ENCODE measurements at places on chromosomes 5 and 9.

GRCh38 chr9:99054581-99054980 is 50.3 kb upstream of the TGFBR1 start:
- no peak for DNase-seq

- DNase-seq: no peak
Measured at GRCh38 chr5:77994943-77995342, 218.8 kb upstream of the TBCA start.

GRCh38 chr5:52334367-52334766 is 453.3 kb upstream of the ITGA1 start:
- DNase-seq: no peak

- DNase-seq: no peak
Measured at GRCh38 chr9:109447329-109448076, 50.6 kb downstream of the PTPN3 start.

DNA sequence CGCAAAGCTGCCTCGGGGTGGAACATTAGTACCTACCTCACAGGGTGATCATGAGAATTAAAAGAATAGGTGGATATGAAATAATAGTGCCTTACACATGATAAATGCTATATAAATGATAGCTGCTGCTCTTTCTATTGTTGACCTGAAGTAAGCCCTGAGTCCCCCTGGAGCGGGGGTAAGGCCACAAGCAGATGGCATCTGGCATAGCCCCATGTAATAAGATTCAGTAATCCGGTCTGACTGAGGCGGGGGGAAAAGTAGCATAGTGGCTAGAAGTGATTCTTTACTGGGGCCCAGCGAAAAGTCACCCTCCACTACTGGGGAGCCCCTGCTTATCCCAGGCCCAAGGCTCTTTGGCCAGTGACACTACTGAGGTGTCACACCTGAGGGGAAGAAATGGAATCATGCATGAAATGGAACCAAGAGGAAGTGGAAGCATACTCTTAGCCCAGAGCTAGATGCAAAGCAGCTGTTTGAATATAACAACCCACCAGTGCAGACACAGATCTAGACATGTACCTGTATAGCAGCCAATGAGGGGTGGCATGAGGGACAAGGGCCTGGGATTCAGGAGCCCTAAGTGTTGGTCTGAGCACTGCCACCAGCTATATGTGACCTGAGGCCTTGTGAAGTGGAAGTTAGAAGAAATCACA is 16.1 kb upstream of the FGFR4 start:
- no peak for DNase-seq

- no peak for DNase-seq
Measured at GRCh38 chr5:135426102-135427082, 20.8 kb downstream of the DCANP1 start.

DNA sequence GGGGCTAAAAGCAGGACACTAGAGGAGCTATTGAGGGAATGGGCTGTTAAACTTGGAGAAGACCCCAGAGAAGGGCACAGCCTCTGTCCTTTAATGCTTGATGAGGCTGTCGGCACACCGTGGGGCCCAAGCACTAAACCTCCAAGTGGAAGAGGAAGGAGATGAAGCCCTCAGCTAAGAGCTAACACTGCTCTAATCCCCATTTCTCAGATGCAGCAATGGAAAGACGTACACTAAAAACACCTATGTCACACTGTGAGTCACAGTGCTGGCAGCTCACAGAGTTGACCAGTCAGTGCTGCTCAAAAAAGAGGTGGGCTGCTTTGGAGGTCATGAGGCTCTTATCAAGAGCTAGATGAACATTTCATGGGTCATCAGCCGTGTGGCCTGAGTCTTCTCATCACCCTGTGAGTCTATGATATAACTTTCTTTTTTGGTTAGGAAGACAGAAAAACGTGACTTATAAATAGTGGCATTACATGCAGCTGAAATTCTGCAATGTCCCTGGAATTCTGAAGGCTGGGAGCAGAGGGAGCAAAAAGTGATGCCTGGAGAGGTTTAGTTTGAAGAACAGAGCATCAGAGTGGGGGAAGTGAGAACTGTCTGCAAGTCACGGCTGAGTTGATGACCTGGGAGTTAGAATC is 21.5 kb downstream of the TNFSF8 start:
- no peak for DNase-seq

DNA sequence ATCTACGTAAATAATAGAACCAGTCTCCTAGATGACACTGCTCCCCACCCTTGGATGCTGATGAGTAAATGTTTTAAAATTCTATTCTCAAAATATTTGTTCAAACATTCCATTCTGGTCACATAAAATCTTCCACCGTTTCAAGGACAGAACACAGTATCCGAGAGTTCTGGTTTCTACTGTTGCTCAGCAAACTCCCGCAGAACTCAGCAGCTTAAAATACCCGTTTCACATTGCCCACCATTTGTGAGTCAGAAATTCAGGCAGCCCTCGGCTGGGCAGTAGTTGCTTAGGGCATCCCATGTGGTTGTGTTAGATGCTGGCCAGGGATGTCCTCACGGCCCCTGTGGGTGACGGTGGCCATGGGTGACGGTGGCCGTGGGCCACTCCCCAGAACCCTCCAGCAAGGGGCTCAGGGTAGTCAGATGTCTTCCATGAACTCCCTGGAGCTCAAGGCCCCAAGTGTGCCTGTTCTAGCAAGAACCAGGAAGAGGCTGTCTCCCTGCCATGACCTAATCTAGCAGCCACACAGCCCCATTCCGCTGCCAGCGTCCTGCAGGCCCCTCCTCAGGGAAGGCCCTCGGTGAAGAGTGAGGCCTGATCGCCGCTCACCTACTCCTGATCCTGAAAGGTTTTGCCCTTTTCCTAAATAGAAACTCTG is 17.4 kb downstream of the MGAT1 start:
- DNase-seq: no peak

- no peak for DNase-seq
Measured at GRCh38 chr5:13843175-13843846, 101.2 kb downstream of the DNAH5 start.

DNA sequence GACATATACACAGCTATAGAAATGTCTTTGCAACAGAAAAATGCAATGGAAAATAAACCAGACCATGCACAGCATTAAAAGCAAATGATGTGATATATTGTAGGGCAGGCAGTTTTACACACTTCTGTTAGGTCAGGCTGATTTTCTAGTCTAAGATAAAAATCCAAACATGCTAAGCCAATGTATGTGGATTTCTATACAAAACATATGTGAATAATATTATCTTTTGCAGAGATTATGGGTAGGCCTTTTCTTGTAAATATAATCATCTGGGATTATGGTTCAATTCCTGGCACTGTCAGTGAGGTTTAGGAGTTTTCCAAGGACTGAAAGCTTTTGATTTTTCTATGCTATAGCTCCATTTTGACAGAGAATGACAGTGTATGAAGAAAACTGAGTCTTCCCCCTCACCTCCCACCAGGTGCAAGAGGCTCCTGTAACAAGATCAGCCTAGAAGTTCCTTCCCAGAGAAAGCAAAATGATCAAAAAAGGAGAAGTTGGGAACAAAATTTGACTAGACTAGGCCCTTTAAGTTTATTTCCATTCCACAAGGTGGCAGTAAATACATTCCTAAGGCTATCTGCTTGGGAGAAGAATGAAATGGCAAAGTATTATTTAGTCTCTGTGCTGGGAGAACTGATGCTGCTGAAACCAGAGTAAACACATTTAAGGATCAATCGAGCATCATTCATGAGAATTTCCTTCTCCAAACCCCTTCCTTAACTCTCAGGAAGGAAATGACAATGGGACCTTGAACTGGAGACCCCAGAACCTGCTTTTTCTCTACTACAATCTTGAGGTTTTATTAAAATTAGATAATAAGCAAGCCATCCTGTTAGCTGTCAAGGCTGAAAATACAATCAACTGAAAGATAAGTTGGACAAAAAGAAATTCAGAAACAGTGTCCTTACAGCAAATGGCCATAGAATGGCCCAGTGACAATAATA is 133.0 kb upstream of the TUT7 start:
- no peak for DNase-seq

DNA sequence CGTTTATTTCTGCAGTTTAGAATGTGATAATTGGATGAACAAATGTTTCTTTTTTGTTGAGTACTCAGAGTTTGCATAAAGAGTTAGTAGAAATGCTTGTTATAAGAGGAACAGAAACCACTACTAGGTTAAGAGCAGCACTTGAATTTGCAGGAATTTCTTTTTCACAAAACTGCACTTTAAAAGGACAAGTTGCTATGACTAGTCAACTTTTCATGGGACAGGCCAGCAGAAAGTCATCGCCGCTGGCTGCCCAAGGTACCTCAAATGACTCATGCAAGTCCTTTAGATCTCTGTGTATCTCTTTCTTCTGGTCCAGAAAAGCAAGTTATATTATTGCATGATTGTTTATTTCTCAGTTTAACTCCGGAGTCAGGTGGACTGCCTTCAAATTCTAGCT is 97.3 kb upstream of the HMHB1 start:
- DNase-seq: no peak

DNA sequence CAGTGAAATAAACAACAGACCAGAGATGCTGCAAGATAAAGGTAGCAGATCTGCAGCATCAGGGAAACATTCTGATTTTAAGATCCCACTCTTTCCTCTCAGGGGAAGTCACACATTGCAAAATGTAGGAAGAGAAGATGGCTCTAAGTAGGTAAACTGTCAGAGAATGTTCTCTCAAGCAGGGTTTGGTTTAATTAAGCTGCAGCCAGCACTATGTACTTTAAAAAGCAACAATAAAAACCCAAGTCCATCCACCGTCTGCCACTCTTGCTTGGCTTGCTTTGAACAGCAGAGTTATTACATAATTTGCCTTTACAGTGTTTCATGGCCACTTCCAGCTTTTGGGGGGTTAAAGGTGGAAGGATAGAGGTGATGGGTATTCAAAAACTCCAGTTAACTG is 343.2 kb upstream of the DAP start:
- no peak for DNase-seq

DNA sequence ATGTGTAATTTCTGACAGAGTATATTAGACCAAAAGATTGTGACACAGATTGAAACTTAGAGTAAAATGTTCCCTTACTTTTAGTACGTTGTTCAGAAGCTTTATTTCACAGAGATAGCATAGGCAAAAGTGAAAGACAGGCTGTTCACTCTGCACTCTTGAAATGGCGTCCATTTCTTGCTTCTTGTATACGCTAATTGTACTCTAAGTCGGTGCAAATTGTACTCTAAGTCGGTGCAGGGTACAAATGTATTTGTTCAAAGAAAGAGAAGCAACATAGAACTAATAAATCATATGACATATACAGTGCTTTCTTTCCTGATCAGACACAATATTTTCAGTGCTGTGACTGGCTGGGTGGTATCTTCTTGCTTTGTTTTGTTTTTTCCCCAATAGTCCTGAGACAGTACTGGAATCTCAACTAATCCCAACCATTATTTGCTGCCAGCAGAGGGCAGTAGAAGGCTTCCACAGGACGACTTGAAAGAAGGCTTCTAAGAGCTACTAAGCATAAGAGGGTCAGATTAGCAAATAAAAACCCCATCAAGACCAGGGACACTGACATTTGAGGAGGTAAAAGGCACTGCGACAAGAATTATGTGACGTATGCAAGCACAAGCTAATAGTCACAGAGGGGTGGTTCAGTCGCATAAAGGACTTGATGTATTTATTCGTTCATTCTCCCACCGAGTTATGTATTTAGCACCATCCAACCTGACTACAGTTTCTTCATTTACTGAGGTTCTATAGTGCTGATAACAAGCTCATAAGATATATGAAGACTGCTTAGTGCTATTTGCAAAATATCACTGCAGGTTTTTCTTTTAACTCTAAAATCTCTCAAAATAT is 831.8 kb downstream of the TAF11L14 start:
- DNase-seq: no peak

GRCh38 chr5:158387499-158387898 is 528.6 kb upstream of the CLINT1 start:
- no peak for DNase-seq

GRCh38 chr5:98942847-98943246 is 14.0 kb upstream of the CHD1 start:
- no peak for DNase-seq

DNA sequence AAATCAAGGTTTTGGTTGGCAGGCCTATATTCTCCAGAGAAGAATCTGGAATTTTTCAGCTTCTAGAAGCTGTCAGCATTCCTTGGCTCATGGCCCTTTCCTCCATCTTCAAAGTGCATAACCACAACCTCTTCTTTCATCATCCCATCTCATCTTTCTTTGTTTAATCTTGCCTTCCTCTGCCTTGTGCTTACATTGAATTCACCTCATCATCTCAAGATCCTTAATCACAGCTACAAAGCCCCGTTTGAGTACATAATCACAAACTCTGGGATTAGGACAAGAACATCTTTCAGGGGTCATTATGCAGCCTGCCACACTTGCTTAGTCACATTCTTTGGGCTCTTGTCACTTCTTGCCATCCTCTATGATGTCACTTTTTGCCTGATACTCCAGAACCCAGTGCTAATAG is 130.3 kb downstream of the FOXD1 start:
- no peak for DNase-seq

- DNase-seq: no peak
Measured at GRCh38 chr5:149358294-149358651, 427 bp downstream of the PCYOX1L start.

GRCh38 chr9:76615177-76615603 is 149.0 kb upstream of the PCA3 start:
- no peak for DNase-seq

DNA sequence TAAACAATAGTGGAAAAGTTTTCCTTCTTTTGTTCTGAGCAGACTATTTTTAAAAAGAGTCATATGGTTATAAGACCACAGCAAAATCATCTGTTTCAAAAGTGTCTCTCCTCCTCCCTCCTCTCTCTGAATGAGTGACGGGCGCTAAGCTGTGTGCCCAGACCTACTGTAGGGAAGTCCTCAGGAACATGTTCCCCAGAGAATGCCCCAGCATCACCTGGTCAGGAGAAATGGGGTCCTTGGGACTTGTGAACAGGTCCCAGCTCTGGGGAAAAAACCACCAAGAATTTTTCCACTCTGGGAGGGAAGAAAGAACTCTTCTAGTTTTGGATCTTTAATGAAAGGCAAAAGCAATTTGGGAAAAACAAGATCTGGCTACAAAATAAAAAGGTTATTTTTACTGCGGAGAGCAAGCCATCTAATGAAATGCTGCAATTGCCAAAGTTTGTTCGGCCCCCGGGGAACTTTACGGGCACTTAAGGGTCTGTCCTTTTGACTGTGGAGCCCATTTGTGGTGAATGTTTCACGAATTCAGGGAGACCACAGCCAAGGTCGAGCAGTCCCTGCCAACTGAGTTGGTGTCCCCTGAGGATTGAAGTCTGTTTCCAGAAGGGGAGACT is 25.9 kb downstream of the BOD1 start:
- DNase-seq: no peak
